ENCODE measurements at places on chromosomes 4 and X.

- DNase-seq = no peak
Measured at GRCh38 chr4:160580581-160580980, 1477.7 kb downstream of the RAPGEF2 start.

DNA sequence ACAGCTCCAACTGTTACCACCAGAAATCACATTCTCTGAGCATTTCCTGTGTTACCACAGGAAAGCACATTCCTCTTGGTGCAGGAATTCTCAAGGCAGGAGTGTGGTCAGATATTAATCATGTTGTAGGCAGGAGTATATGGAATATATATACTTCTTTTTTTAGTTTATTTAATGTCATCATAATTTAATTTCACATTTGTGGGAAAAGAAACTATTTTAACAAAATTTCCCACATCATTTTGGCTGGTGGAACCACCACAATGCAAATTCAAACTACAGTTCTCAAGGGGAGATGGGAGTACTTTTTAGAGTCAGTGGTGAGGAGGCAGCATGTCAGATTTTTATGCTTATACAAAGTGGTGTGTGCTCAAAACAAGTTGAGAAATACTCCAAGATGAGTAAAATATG is 139.0 kb downstream of the ATP10D start:
- no peak for DNase-seq

DNA sequence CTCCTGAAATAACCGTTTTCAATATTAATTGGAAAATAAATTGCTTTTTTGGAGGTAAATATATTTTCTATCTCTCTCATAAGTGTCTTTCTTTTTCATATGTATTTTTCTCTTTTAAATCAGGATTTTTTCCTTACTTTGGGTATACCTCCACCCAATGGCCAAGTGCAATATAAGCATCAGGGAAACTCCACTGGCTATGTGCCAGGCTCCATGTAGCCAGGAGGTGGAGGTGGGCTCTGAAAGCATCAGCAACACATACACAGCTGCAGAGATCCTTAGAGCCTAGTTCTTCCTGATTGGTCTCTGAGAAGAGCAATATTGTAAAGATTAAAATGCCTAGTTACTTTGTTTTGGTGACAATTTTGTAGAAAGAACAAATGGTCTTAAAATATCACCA is 3.4 kb downstream of the GABRA2 start:
- peak; percentile 18 for DNase-seq

- DNase-seq = peak; percentile 71
Measured at GRCh38 chr4:175560604-175561003, 251.5 kb downstream of the GPM6A start.

GRCh38 chr4:124745985-124746801 is 33.7 kb upstream of the ANKRD50 start:
- DNase-seq = no peak

DNA sequence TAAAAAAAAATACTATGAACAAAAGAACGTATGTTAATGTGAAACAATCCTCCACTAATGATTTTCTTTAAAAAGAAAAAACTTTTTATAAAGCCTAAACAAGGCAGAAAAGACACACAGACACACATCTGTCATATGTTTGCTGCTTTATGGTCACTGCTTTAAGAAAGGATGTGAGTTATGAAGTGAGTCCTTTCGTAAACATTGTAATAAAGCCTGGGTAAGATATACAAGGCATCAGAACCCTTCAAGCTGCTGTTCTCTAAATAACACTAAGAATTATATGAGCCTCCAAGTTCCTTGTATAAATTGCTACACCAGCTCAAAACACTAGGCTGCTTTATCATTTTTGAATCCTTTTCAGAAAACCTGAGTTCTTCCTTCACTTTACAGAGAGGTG is 81.6 kb downstream of the FBXO8 start:
- no peak for DNase-seq

DNA sequence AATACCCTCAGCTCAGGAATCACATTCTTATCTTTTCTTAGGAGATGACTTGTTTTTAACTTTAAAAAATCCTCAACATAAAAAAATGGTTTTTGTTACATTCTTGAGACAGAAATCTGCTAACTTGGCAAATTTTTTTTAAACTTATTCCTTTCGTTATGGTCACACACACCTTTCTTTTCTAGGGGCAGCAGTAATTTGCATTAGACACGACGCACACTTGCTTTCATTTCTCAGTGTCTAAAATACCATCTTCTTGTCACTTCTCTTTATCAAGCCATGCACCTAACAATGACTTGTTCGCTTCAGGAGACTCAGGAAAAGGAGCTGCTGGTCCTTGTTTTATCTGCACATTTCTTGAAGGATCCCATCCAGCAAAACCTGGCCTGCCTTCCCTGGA is 112.6 kb upstream of the TBL1X start:
- no peak for DNase-seq

- no peak for DNase-seq
Measured at GRCh38 chrX:101605728-101606127, 12.1 kb downstream of the ARMCX6 start.

DNA sequence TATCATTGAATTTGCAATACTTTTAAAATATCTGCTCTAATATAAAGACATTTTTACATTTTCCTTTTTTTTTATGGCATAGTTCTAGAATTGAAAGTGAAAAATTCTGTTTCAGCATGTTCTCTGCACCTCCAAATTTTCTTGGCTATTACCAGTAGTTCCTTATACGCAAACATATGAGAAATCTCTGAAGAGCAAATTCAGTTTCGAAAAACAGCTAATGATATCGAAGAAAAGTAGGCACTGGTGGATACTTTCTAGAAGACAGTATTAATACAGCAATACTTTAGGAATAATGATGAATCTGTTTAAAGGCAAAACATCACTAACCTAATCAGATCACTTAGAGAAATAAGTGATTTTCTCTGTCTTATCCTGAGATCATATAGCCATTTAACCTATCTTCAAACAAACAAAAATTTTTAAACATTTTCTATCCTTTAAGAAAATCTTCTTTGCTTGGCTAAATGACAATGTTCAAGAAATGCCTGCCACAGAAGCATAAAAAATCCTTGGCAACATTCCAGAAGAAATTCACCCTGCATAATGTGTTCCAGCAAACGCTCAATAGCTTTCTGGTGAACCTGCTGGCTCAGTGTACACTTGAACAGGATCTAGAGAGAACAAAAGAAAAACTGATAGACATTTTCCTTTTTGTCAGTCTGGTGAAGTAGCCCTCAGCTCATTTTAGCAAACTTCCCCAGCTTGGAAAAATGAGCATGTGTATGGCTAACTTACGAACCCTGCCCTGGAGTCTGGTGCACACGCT is 51.2 kb upstream of the KLF3 start:
- DNase-seq = no peak

- DNase-seq = no peak
Measured at GRCh38 chr4:187046471-187046870, 322.8 kb upstream of the FAT1 start.

DNA sequence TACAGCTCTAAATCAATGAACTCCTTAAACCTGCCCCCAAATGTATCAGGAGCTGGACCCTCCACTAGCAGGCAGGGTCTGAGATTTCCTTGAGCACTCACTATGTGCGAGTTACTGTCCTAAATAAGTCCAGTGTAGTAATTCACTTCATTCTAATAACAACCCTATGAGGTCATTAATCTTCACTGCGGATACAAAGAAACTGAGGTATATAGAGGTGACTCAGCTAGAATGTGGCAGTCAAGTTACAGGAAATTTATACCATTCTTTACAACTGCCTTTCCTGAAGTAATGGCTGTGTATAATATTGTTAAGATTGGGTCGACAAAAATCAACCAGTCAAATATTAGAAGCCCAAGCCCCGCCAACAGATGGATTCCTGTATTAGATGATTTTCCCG is 473.9 kb upstream of the FTHL17 start:
- DNase-seq = no peak

DNA sequence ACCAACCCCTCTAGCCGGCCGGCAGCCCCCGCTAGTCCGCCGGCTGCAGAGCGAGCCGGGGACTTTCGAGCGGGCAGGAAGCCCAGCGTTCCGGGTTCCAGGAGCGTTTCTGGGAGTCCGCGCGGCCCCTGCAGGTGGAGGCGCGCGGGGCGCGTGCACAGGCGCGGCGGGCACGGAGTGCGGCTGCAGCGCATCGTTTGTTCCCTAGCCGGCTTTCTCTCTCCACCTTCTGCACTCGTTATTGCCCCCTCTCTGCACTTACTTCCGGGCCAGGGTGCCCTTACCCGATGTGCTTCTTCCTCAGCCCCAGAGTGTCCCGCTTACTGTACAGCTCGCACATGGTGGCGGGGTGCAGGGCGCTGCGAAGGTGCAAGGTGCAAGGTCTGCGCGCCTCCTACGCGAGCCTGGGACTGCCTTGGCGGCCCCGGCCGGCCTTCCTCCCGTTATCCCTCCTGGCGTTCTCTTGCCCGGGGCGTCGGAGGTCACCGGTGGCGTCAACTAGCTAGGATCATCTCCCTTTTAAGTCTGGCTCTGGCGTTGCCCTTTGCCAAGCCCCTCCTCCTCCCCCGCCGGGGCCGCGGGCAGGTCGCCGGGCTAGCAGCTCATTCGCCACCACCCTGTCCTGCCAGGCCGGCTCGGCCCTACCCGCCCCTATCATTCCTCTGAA is at the start of gene ETNPPL:
TSS of gene ETNPPL (minus strand) at position 495 of the 667 bp plus-strand sequence. CDS start at position 340, 155 bp downstream.
- no peak for DNase-seq
